ENCODE measurements at places on chromosomes 3 and 15.

GRCh38 chr3:14238356-14238755 lies 59.7 kb downstream of the LSM3 start:
- DNase-seq: no peak

- peak; percentile 79 for DNase-seq
These were observed 21.8 kb downstream of the IGDCC4 start for GRCh38 chr15:65400760-65401610.

GRCh38 chr3:146594843-146595482 lies 10.2 kb downstream of the PLSCR5 start:
- peak; percentile 50 for DNase-seq

DNA sequence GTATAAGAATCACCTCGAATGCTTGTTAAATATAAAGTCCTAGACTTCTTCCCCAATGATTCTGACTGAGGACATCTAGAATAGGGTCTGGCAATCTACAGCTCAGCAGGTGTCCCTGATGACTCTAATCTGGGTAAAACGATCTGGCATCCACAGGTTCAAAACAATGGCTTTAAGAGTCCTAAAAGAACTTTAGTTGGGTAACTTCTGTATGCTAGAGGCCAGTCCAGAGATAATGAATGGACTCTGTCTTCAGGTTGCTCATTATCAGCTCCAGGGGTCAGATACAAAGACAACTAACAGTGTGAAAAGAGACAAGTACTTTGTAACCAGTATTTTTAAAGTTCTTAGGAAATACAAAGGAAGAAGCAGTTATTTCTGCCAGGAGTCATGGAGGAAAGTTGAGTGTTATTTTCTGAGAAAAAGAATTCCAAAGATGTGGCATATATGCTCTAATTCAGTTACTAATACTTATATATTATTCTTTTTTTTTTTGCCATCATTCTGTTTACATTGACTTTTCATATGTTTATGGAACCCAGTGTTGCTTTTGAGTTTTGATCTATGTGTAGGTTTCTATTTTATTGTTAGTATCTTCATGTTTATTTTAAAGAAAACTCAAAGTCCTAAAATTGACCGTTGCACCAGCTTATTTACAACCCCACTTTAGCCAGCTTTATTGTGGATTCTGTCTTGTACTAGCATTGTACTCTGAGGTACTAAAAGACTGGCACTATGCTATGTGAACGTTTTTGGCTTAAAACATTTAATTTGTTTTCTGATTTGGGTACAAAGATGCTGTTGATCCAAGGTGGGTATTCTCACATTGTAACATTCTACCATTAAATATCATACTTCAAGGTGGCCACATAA lies 3.1 kb upstream of the GPR15 start:
- no peak for DNase-seq

DNA sequence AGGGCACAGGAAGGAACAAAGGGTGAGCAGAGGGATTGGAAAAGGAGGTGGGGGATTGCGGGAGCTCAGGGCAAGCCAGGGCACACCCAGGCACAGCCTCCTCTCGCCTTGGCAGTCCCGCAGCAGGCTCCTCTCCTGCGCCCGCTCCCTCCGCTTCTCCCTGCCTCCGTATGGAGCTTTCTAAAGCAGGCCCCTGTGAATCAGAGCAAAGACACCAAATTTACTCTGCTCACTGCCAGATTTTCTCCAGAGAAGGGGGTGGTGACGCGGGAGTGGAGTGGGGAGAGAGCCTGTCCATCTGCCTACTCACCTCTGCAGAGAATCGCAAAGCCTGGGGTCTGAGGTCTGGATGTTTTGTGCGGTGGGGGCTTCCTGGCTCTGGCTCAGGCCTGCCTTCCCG lies 20.0 kb downstream of the ATP2B2 start:
- no peak for DNase-seq

DNA sequence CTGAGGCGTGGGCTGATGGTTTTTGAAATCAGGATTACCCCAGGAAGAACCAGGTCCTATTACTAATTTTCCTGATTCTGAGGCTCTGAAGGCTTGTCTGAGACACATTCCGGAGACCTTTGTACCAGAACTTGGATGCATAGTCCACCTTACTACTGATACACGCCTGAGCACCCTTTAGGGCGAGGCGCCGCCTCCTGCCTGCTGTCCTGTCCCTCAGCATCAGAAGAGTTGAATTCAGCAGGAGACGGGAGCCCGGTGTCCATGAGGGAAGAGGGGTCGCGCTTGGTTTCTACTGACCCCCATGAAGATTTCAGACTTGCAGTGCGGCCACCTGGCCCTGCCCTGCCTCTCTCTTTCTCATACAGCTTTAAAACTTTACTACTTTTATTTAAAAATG lies 49.9 kb downstream of the KLF13 start:
- DNase-seq: no peak

DNA sequence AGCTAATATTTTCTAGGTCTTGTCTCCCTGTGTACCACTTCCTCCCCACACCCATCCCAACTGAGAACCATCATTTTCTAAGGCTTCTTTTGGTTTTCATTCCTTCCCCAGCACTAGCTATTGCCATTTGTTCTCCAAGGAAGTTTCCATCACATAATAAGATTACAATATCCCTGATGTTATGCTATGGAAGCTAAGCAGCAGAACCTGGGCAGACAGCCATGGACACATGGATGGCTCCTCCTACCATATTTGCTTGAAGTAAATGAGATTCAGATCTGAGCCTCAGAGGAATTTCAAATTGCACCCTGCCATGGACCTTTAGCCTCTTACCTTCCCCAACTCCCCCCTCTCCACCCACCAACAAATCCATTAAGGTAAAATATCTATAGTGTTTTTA lies 31.5 kb downstream of the GASK1A start:
- no peak for DNase-seq

- DNase-seq: peak; percentile 33
These were observed 26.4 kb upstream of the ACP3 start for GRCh38 chr3:132290833-132291232.

DNA sequence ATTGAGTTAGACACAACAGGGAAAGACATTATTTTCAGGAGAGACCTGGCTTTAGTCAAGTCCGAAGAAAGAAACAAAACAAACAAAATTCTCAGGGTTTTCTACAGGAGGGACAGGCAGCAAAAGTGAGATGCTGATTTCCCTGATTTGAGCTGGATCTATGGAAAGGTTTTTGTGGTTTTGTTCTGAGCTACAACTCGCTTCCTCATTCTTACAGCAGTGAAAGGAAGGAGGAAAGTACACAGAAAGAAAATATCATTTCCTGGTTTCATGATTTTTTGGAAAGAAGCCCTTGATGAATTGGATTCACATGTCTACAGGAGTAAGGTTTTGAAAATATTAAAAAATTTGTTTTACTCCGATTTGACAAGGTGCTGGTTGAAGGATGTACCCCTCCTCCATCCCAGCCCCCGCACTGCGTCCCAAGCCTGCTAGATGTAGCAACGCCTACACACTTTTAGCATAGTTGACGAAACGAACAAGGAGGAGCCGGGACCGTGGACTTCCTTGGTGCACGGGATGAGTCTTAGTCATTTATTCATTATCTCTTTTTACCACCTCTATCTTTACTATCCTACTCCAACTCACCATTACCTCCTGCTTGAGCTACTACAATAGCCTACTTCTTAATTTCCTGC lies 10.8 kb downstream of the PRICKLE2 start:
- peak; percentile 46 for DNase-seq

GRCh38 chr3:144244662-144245061 lies 273.0 kb downstream of the DIPK2A start:
- DNase-seq: no peak

- no peak for DNase-seq
These were observed 110.9 kb downstream of the EDEM1 start for GRCh38 chr3:5298453-5298852.

DNA sequence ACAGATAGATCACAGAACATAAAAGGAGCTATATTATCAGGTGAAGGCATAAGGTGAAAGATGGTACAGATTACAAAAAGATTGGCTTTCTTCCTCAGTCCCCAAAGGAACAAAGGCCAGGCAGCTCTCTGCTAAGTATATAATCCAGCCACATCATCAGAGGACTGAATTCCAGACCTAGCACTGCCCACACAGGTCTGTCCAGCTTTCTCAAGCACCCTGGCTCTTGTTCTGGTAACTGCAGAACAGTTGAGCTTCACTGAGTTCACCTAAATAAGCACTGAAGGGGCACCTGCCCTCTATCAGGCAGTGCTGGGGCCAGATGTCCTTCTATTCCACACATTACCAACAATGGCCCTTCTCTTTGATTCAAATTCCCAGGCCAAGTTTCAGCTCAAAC lies 6.3 kb downstream of the DUOXA1 start:
- no peak for DNase-seq

GRCh38 chr15:67156426-67156825 lies 91.0 kb downstream of the SMAD3 start:
- no peak for DNase-seq

DNA sequence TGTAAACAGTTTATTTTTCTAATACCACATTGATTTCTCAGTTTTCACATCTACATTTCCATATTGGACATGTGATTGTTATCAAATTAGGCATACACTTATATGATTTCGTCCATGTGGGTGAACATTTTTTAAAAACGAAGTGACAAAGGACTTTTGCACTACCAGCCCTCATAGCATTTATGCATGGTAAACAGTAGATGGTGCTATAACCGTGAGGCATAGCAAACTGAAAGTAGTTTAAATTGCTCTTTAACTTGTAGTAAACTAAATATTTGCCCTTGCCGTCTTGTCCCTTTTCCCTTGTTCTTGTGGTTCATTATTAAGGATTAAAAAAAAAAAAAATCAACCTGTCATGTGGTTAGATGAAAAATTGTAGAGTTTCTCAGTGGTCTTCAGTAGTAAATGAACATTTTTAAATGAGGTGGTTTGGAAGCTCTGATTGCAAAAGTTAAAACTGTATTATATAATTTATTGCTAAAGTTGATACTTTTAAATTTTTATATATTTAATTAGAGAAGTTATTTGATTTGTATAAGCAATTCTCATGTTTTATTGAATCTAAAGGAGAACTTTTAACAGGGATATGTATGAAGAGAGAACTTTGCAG lies 24.0 kb downstream of the STX19 start:
- DNase-seq: peak; percentile 69

DNA sequence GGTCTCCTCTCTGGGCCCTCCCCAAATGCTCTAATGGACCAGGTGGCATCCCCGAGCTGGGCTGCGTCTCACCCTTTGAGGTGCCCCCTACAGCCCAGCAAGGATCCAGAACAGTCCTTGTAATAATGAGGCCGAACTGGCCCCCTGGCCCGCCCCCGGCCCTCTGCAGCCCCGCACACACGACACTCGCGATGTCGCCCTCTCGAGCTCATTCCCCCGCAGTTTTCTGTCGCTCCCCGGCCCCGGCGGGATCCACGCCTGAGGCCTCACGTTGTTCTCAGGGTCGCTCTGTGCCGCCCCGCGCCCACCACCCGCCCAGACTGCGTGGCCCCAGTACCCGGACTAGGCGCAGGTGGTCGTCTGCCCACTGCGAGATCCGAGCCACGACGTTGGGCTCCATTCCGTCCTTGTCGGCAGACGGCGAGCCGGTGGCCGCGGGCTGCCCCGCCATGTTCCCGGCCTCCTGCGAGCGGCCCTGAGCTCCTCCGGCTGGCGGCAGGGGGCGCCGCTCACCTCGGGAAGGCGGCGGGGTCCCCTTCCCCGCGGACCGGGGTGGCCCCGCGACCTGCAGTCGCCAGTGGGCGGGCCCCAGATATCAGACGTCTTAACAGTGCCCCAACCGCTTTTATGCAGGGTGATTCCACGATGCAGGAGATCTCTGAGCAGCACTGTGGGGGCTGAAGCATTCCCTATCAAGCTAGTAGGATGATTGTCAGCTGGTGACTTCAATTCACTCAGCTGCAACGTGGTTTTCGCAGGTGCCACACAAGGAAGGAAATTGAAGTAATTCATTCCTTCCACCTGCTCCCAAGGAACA lies at the start of gene C3orf33:
TSS of gene C3orf33 (minus strand) at position 477 of the 817 bp plus-strand sequence. CDS start at position 451, 26 bp downstream.
- DNase-seq: peak; percentile 73

- peak; percentile 72 for DNase-seq
These were observed 156.7 kb upstream of the MEF2A start for GRCh38 chr15:99409097-99409473.

- no peak for DNase-seq
These were observed 44.9 kb upstream of the ALDH1A3 start for GRCh38 chr15:100834731-100835130.

- peak; percentile 67 for DNase-seq
These were observed 31.6 kb downstream of the PYDC2 start for GRCh38 chr3:191492601-191493000.

DNA sequence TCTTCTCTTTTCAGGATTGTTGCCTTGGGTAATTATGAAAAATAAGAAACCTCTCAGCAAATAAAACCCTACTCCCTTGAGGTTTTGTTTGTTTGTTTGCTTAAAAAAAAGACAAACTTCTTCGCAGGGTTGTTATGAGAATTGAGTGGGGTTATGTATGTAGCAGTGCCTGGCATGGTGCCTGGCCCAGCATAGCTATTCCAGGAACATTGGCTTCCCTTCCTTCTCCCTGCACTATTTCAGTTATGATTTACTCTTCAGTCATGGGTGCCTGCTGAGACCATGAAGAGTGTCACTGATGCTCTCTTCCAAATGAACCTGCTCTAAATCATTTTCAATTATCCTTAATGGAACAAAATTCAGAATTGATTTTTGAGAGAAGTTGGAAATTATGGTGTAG lies 283.5 kb upstream of the ROPN1 start:
- DNase-seq: no peak

DNA sequence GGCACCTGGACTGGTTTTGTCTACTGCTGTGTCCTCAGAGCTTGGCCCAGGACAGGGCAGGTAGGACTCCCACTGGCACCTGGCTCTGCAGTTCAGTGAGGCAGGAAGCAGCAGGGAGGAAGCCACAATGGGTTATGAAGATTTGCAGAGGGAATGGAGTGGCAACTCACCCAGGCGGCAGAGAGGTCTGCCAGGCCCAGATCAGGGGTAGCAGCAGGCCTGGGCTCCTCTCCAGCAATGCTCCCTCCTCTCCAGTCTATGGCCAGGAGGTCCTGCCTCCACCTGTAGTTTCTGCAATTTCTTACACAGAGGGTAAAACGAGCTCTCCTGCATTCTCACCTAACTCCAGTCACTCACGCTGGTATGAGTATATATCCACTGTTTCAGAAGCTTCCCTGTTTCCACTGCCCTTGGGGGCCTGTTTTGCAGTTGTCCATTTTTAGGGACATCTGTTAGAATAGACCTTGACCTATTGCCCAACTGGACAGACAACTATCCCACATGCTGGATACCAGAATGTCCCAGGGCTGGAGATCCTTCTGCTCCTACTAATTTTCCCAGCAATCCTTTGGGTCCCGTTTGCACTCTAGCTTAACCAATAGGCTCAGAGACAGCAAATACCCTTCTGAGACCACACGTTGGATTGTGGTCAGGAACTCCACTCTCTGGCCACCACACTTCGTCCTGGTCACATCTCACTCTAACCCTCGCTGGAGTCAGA lies 35.2 kb downstream of the HMCES start:
- peak; percentile 63 for DNase-seq

- DNase-seq: peak; percentile 85
These were observed 73.6 kb downstream of the TM4SF4 start for GRCh38 chr3:149547954-149548668.

- DNase-seq: no peak
These were observed 33.5 kb upstream of the USP8 start for GRCh38 chr15:50390554-50391264.

DNA sequence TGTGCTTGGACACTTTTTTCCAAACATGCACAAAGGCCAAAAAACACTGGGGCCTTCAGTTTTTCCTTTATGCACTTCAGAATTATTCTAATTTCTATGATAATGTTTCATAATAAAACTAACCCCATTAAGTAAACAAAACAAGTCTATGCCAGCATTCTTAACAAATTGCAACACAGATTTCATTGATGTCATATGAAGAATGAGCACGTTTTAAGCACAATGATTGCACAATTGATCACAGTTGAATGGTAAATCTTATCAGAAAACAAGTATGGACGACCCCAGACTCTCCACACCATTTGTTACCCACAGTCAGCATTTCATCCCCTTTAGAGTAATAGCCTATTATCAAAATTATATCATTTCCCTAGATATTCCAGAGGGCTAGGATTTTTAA lies 46.7 kb upstream of the PROK2 start:
- no peak for DNase-seq

Measured in ELR (cell line).